ENCODE measurements at places on chromosomes 2 and 18.

DNA sequence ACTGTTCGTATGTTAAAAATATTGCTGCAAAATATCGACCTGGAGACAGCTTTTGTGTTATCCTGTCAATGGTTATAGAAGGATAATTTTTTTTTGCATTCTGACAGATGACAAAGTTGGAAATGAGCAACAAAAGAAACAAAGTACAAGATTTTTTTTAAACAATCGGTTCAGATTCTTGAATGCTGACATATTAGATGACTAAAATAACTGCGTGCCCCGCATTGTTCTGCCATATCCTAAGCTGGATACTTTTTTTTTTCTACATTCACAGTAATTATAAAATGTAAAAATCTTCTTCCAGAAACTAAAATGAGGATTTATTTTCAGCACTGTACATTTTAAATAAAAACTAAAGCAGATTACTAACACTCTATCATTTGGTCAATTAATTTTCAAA lies 67.1 kb downstream of the ABCG8 start:
- DNase-seq, result no peak

GRCh38 chr2:85173909-85174308 lies 40.7 kb downstream of the TCF7L1 start:
- DNase-seq, result no peak

GRCh38 chr2:54074606-54075341 lies 40.6 kb upstream of the ACYP2 start:
- DNase-seq, result no peak

DNA sequence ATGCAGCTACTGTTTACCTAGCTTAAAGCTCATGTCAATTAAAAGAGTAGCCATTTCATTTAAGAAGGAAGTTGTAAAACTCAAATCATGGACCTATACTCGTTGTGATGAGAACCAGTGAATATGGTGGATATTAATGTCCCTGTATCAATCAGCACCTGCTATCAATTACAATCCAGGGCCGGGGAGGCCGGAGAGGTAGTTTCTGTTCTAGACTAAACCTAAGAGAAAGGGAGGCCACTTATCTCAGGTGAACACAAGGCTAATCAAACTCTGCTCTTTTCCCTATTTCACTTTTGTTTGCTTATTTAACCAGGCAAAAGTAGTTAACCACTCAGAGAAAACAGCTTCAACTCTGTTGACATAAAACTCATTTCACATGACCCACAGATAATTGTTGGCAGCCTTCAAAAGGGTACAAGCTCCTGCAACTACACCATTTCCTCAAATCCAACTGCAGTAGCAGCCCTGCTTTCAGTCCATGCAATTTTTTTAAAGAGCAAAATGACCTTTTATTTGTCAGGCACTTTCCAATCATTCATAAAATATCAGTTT lies 27.8 kb upstream of the SLC9A2 start:
- DNase-seq, result no peak

DNA sequence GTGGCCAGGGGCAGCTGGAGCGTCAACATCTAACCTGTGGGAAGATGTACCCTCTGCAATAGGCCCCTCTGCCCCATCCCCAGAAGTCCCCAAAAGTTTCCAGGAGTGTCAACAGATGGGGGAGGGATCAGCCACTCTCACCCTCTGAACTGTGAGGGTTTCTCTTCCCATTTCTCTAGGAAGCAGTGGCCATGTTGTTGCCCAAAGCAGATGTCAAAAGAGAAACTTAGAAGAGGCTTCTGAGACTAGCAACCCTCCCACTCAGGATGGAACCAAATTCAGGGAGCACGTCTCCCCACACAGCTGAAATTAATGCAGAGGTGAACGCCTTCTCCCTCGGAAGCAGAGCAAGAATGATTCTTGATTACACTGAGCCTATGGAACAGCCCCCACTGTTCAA lies 70.3 kb downstream of the ARL4C start:
- DNase-seq, result no peak

- DNase-seq, result no peak
Observed at GRCh38 chr2:128596396-128597120, 277.9 kb upstream of the HS6ST1 start.

- no peak for DNase-seq
Observed at GRCh38 chr2:6906165-6906741, 11.0 kb upstream of the RNF144A start.

- no peak for DNase-seq
Observed at GRCh38 chr2:205484764-205485163, 197.5 kb upstream of the NRP2 start.

DNA sequence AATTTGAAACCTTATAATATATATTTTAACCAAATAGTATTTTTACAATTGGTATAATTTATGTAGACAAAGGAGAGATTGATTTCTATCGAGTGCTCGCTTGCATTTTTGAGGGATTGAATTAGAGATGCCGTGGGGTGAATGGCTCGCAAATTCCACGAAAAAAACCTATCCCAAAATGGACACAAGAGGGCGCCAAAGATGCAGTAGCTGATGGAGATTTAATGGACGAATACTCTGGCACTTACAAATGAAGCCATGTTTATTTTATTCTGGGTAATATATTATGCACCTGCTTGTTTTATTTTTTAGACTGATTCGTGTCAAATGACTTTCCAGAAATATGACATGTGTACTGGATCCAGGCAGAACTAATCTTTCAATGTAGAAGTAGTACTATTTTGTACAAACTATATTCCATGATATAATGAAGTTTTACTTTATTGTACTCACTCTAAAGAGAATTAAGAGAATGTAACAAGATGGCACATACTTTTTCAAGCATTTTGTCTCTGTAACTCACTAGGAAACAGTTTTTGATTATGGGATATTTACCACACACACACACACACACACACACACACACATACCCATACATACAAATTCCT lies 505.4 kb downstream of the PLCL1 start:
- peak; percentile 26 for DNase-seq

- peak; percentile 32 for DNase-seq
Observed at GRCh38 chr2:159211447-159212396, 74.8 kb downstream of the WDSUB1 start.

- no peak for DNase-seq
Observed at GRCh38 chr18:77177009-77177408, 44.4 kb upstream of the MBP start.

GRCh38 chr2:33158482-33159003 lies 211.8 kb downstream of the LTBP1 start:
- DNase-seq, result no peak

DNA sequence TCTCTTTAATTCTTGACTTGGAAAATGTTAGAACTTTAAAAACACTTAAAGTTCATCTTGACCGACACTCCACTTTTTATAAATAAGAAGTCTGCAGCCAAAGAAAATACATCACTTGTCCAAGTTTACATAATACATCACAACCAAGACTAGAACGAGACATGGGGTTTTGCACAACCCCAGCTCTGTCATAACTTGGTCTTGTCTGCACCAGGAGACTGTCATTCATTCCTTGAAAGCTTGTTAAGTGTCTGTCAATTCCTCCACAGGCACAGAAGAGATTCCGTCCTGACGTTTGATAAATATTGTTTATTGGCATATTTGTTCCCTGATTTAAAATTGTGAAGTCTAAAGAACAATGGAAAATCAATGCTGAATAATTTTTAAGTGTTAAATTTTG lies 139.5 kb upstream of the SETBP1 start:
- no peak for DNase-seq

DNA sequence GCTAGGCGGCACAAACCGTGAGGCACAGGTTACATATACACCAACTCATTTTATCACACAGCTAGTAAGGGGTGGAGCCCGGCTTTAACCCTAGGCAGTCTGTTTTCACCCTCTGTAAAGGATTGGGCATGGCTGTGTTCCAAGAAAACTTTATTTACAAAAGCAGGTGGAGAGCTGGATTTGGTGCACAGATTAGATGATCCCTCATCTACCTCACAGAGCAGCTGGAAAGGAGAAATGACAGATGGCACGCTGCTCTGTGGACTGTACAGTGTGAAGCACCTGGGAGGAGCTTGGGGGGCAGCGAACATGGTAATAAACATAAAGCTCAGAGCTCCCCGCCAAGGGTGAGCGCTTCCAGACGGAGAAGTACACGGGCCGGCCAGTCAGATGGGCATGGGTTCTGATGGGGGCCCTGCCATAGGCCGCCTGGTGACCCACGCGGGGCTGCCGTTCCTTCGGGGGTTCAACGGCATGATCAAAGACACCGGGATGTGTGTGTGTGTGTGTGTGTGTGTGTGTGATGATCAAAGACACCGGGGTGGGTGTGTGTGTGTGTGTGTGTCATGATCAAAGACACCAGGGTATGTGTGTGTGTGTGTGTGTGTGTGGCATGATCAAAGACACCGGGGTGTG lies 862 bp upstream of the TMEM177 start:
- DNase-seq, result no peak

- no peak for DNase-seq
Observed at GRCh38 chr2:188440849-188441248, 149.2 kb downstream of the GULP1 start.

GRCh38 chr18:62524440-62525200 lies 1.8 kb downstream of the ZCCHC2 start:
- DNase-seq, result peak; percentile 42

- DNase-seq, result no peak
Observed at GRCh38 chr2:36392571-36393255, 37.1 kb downstream of the CRIM1 start.

DNA sequence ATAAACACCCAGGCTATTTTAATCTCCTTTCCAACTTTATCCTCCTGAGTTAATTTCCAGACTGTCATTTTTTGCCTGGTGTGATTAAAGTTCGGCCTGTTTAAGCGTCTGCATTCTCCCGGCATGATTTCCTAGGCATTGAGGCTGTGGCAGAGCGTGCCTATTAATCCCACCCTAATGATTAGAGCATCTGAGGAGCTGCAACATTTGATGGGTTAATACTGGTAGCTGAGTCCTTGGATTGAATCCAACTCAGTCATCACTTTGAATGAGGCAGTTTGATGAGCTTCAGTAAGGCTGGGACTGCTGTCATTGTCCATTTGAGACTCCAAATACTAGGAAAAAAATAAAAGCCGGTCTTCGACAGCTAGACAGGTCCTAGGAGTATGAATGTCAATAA lies 882.5 kb downstream of the SLC4A3 start:
- no peak for DNase-seq

DNA sequence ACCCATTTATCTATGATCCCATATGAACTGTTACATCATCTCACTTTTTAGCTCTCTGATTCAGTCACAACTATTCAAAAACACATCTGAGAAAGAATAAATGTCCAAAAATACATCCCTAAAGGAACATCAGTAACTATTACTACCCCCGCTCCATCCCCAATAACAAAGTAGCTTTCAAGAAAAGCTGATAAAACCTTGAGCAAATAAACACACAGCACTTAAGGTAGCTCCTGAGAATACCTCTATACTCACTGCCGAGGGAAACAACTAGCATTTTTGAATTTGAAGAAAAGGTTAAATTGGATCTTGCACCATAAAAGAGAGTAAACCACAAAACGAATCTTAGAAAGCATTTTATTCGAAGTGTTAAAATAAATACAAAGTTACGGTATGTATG lies 63.4 kb downstream of the PMAIP1 start:
- no peak for DNase-seq

DNA sequence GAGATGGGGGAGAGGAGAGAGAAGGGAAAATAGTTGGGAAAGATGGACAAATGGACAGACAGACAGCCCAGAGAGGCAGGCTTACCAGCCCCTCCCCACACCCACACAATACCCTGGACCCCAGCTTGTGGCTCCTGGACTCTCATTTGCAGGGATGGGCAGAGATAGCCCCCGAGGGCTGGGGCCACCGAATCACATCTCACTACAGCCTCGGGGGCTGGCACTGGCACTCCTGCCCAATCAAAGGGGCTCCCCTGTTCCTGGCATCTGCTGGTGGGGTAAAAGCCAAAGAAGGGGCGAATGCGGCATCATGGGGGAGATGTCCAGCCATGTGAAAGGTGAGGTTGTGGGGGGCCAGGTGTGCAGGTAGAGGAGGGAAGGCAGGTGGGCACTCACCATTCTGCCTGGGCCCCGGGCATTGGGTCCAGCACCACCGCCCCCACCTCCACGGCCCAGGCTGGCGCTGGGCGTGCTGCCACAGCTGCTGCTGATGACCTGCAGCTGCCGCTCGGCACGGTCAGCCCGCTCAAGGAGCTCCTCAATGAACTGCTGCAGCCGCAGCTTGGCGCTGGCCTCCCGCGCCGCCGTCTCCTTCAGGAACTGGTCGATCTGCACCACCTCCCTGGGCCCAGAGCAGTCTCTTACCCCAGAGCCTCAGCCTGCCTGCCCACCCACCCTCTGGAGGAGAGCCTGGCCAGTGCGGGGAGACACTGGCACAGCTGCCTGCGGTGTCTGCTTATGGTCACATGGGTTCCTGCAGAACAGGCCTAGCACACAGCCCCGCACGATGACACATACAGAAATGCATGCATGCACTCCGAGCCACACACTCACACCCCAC lies 18.0 kb downstream of the FBXO41 start:
- no peak for DNase-seq

DNA sequence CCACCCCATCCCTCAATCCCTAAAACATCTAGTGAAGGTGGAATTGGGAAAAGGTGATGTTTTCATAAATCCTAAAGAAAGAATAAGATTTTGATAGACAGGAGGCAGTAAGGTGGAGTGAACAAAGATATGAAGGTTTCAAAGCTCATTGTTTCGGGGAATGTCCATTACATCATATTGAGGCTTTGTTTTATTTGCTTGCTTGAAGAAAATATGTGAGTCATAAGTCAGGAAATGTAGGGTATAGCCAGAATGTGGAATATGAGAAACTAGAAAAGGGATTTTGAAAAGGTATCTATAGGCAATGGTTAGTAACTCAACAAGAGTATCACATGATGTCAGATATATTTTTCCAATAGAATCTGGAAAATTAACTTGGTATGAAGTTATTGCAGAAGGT lies 1178.5 kb upstream of the ACVR2A start:
- no peak for DNase-seq

DNA sequence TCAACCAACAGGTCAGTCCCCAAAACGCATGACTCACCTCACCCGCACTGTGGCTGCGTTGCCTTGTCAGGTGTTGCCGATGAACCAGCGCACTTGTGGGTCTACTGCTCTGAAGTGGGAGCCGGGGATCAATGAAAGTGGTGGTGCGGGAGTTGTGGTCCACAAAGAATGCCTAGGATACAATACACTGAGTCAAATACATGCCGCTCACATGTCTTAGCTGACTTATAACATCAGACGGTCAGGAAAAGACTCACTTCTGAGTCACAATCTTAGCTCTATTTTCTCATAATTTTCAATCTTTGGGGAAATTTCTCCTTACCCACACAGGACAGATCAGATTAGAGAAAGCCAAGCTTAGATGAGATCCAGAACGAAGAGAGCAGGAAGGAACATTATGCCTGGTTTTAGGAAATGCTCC lies 107.1 kb upstream of the STK17B start:
- no peak for DNase-seq

- DNase-seq, result no peak
Observed at GRCh38 chr18:13443552-13443951, 225.0 kb downstream of the LDLRAD4 start.

GRCh38 chr2:133884739-133885381 lies 316.6 kb upstream of the NCKAP5 start:
- no peak for DNase-seq

- DNase-seq, result peak; percentile 88
Observed at GRCh38 chr2:113225263-113226259, 51.8 kb downstream of the PSD4 start.
